NCI-H187 treated with DMSO at 0.1 percent for 48 hours (cell line): ENCODE measurements at places on chromosomes 6 and 20.

- no peak for DNase-seq
These were observed 145.1 kb upstream of the ZNF184 start for GRCh38 chr6:27617700-27618689.

GRCh38 chr20:9015984-9016324, 52.9 kb upstream of the PLCB4 start:
- DNase-seq = no peak

GRCh38 chr6:118591897-118592296, 43.8 kb downstream of the PLN start:
- DNase-seq = no peak

- DNase-seq = no peak
These were observed 42.2 kb upstream of the AKAP12 start for GRCh38 chr6:151197556-151197955.

DNA sequence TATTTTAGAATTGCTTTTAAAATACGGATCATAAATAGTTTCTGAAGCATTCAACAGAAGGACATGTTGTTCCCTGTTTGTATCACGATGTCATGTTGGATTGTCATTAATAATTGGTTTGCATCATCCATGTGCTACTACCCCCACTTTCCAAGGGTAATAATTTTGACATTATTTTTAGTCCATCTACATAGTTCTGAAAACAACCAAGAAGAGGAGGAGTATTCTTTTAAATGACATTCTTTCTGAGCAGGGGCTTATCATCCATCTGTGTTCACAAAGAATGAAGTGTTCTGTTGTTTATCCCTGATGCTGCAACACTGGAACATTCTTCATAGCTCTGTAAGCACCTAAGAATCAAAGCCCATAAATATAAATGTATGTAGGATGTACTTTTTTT, 151.0 kb upstream of the CITED2 start:
- DNase-seq = no peak

DNA sequence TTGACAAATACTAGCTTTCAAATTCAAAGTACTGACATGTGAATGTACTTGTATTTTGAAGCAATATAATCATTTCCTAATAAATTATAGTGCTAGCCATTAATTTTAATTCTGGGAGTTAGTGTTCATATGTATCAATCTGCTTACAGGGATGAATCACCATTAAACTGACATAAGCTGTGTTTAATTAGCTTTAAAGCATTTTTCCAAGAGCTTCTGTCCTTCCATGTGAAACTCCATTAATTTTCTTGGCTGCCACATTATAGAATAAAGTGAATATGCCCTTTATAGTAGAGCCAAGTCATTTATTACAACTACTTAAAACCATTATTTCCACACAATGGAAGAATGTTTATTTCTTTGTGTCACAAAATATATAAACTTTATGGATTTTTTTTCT, 150.8 kb downstream of the COL21A1 start:
- no peak for DNase-seq

DNA sequence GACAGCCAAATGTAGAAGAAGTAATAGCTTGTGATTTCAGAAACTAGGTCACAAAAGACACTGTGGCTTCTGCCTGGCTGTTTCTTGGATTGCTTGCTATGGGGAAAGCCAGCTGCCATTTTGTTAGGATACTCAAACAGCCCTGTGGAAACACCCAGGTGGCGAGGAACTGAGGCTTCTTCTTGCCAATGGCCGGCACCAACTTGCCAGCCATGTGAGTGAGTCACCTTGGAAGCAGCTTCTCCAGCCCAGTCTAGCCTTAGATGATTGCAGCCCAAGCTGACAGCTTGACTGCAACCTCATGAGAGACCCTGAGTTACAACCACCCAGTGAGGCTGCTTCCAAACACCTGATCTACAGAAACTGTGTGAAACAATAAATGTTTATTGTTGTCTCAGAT, 11.9 kb upstream of the KIAA1755 start:
- DNase-seq = no peak

DNA sequence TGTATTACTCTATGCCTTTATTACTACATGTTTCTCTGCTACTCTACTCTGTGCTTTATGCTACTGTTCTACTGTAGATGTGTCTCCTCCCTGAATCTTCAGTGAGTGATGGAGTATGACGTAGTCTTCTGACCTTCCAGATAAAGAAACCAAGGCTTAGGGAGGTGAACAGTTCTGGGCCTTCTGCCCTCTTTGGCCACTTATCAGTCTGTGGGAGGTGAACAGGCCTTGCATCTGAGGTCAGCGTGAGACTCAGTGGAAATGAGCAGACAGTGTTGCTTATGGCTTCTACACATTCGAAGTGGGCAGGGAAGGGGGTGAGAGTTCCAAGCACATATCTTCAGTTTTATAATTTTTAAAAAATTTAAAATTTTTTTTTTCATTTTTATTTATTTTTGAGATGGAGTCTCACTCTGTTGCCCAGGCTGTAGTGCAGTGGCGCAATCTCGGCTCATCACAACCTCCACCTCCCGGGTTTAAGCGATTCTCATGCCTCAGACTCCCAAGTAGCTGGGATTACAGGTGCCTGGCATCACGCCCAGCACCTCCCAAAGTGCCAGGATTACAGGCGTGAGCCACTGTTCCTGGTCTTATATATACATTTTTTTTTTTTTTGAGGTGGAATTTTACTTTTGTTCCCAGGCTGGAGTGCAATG, 24.2 kb downstream of the MYBL2 start:
- DNase-seq = no peak

GRCh38 chr6:79787626-79788025, 156.5 kb downstream of the SH3BGRL2 start:
- DNase-seq = no peak

GRCh38 chr6:47646689-47647088, 51.7 kb upstream of the ADGRF4 start:
- no peak for DNase-seq

DNA sequence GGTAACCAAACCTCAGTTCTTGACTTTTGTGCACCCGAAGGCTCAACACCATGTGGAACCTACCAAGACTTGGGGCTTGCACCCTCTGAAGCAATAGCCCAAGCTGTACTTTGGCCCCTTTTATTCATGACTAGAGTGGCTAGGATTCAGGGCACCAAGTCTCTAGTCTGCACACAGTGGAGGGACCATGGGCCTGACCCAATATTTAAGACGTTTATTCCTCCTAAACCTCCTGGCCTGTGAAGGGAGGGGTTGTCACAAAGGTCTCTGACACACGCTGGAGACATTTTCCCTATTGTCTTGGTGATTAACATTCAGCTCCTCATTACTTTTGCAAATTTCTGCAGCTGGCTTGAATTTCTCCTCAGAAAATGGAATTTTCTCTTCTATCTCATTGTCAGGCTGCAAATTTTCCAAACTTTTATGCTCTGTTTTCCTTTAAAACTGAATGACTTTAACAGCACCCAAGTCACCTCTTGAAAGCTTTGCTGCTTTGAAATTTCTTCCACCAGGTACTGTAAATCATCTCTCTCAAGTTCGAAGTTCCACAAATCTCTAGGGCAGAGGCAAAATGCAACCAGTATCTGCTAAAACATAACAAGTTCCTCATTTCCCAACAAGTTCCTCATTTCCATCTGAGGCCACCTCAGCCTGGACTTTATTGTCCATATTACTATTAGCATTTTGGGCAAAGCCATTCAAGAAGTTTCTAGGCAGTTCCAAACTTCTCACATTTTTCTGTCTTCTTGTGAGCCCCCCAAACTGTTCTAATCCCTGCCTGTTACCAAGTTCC, 481.4 kb upstream of the BTBD3 start:
- DNase-seq = no peak
